Stimulated activated CD4-positive, alpha-beta T cell treated with anti-CD3 and anti-CD28 coated beads, Interleukin-15, amount 100 ng/mL, for 1 hour (primary cell): ENCODE measurements at places on chromosomes 6 and 20.

- DNase-seq: no peak
Observed at GRCh38 chr6:157542414-157543160, 161.6 kb downstream of the ZDHHC14 start.

DNA sequence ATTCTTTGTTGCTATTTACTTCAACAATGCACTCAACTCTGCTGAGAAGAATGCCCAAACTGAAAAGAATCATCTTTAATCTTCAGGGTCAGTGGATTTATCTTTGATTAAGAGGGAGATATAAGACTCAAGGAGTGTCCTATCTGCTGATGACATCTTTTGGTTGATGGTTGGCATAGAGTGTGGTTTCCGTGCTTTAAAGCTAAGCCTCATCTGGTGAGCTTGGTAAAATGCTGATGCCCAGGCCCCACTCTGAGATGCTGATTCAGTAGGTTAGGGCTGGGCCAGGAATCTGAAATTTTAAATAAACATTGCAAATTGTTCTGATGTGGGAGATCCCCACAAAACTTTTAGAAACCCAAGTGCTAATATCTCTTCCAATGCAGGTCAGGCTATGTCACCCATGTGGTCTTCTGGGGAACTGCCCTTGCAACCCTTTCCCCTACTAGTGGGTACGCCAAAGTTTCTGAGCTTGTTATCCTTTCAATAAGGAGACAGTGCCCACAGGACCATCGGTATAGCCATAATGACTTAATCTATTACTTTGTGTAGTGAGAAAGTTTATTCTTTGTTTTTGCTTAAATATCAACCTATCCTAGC is 68.5 kb upstream of the ARMH2 start:
- DNase-seq: no peak

DNA sequence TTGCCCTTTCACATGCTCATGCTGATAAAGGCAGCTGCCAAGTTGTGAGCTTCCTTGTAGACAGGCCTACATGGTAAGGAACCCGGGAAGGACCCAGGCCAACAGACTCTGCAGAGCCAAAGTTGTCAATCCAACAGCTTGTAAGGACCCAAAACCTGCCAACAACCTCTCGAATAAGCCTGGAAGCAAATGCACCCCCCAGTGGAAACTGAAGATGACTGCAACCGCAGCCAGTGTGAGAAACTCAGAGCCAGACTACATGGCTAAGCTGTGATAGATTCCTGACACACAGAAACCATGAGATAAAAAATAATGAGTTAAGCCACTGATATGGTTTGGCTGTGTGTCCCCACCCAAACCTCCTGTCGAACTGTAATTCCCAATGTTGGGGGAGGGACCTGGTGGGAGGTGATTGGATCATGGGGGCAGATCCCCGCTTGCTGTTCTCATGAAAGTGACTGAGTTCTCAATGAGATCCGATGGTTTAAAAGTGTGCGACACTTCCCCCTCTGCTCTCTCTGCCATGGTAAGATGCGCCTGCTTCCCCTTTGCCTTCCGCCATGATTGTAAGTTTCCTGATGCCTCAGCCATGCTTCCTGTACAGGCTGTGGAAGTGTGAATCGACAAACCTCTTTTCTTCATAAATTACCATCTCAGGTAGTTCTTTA is 18.8 kb upstream of the CLPSL2 start:
- DNase-seq: no peak

DNA sequence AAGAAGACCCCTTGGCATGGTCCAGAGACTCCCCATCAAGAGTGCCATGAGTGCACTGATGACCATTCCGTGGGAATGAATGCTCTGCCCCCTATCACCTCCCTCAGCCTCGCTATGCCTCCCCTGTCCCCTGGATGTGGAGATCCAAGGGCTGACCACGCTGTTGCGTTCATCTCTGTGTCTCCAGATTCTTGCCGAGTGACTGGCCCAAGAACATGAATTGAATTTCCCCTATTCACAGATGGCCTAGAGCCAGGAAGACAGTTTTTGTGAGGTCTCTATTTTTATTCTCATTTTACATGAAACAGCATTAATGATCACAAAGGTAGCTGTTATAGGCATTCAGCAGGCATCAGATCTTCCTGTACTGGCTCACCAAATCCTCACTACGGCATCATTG is 33.6 kb downstream of the MAFB start:
- DNase-seq: no peak

DNA sequence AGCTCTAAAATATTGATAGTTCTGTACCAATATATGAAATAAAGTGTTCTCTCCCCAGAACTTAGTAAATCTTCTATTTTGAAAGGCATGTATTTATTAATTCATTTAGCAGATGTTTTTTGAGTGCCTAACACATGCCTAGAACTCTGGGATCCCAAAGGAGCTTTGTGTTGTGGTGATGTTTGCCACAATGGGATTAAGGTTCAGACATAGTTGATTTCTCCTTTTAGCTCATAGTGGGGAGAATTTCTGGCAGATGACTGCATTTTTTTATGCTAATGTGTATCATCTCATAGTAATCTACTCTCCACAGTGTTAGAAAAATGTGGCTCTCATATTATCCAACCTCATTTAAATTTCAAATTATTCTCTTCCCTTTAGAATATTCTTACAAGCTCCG is 21.7 kb downstream of the MYB start:
- no peak for DNase-seq

- no peak for DNase-seq
Observed at GRCh38 chr20:15658295-15658694, 915.0 kb downstream of the KIF16B start.

DNA sequence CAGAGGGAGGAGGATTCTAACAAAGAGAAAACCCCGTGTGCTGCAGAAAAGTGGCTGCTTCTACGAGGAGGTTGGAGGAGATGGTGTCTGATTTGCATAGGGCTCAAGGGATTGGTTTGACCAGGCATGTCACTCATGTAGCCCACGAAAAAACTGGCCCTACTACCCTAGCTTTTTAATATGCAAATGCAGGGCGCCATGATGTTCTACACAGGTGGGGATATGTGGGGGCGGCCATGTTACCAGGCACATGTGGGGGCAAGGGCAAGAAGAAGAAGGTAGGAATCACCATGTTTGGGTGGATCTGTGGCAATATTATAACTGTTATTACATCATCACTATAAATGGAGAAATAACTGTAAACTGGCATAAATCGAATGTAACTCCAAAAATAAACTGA is 9.9 kb downstream of the KIAA1755 start:
- DNase-seq: no peak

- no peak for DNase-seq
Observed at GRCh38 chr6:129908858-129909257, 47.7 kb upstream of the TMEM244 start.

DNA sequence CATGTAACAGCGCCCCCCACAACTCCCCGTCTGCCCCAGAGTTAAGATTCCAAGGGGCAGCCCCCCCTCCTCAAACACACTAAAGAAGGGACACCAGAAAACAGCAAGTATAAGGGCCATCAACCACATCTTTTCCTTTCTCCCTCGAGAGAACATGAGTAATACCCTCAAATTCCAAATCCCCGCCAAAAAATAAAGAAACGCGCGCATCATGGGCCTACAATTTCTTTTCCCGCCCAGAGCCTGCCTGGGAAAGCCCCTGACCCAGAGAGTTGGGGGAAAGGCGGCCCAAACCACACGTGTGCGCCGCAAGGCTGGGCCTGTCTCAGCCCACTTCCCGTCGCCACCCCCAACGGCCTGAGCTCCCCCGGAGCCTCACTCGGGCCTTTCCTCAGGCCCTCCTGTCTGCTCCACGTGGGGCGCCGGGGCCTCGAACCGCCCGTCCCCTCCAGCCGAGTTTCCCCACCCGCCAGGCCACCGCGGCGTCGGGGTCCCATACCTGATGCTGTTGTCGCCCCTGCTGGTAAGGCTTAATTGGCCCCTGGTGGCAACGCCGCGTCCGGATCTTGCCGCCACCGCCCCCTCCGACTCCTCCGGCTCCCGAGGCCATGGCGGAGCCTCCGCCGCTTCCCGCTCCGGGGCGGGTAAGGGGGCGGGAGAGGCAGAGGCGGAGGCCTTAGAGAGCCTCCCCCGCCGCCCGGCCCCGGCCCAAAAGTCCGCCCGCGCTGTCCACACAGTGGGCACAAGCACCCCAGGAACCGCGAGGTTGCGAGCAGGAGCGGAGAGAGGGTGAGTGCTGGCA is 746 bp downstream of the NUP153 start:
- peak; percentile 71 for DNase-seq
